IPS DF 6.9 (cell line): ENCODE measurements at places on chromosomes 3 and 15.

DNA sequence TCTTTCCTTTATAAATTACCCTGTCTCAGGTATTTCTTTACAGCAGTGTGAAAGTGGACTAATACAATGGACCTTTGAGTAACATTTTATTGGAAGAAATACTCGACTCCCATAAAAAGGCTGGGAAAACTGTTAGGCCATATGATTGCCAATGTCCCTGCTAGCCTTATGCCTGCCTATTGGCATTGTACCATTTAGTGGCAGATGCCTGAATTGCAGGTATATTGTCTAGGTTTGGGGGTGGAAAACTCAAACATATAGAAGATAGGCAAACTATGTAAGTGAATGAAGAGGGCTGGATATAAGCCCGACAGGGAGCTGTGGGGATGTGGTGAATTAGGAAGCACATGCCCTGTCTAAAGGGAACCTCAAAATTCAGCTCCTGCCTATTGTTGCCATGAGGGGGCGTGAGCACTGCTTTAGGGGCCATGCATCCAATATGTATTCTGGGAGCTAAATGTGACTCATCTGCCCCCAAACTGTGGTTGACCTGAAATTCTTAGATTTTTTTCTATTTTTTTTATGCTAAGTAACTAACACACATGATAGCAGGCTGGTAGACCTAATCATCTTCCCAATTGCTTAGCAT lies 65.2 kb upstream of the TRA2B start:
- DNase-seq = no peak

DNA sequence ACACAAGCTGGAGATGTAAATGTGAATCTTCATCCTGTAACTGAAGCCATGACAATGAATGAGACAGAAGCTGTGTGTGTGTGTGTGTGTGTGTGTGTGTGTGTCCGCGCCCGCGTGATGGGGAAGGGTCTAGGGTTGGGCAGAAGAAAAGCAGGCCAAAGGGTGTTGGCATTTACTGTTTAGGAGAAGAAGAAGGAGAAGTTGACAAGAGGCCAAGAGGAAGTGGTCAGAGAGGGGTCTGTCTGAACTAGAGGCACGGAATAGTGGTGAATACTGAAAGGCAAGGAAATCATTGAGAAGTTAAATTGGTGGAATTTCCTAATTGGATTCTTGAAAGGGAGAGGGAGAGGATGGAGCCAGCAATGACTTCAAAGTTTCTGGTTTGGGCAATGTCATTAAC lies 5.6 kb upstream of the NCEH1 start:
- no peak for DNase-seq

DNA sequence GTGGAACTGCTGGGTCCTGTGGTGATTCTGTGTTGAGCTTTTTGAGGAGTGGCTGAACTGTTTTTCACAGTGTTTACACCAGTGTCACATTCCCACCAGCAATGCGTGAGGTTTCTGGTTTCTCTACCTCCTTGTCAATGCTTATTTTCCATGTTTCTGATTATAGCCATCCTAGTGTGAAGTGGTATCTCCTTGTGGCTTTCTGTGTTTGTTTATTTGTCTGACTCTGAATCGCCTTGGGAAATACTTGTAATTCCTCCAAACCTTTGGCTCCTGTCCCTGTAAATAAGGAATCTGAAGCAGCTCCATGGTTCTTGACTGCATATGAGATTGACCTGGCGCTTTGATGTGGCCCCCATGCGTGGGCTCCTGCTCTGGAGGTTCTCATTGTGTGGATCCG lies 20.6 kb downstream of the FAN1 start:
- no peak for DNase-seq

GRCh38 chr3:115085197-115085865 lies 61.8 kb downstream of the ZBTB20 start:
- no peak for DNase-seq

DNA sequence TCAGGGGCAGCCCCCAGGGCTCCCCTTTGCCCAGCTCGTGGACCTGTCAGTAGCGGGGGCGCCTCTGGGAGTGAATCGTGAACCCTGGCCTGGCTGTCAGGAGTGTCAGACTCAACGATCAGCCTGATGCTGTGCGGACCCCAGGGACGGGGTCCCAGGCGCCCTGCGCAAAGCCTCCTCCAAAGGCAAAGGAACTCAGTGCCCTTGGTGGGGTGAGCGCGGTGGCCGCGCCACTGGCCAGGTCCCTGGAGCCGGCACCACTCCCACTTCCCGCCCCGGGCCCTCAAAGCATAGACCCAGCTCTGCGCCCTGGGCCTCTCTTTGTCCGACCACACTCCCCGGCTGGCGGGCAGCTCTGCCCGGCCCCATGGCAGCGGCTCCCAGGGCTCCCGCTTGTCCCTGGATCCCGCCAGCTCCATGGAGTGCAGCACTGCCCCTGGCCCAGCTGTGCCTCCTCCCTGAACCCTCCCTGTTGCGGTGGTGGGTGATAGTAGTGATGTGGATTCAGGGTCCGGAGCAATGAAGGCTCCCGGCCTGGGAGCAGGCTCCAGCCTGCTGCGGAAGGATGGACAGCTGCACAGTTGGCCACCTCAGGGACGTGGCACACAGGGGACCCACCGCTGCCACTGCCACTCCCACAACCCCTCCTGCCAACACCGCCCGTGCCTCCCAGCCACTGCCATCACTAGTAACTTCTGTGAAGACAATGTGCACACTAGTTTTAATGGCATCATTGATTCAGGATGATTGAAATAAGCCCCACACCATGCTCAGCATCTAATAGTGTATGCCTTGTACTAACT lies 263.8 kb downstream of the ZBBX start:
- DNase-seq = no peak

GRCh38 chr15:51390966-51391422 lies 49.5 kb downstream of the GLDN start:
- DNase-seq = no peak

GRCh38 chr3:102144063-102144462 lies 290.8 kb upstream of the ZPLD1 start:
- no peak for DNase-seq

DNA sequence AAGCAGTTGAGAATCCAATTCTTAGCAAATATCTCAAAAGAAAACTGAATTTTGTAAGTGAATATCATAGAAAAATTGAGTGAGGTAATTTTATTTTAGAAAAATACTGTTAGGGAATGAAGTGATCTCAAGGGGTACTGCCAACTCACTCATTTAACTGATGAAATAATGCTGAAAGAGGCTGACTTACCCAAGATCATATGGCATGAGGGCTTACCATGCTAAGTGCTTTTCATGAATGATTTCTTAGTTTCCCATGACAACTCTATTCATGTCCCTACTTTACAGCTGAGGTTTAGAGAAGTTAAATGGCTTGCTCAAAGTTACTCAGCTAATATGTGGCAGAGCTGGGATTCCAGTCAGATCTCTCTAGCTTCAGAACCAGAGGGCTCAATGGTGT lies 30.6 kb downstream of the CCDC14 start:
- no peak for DNase-seq

GRCh38 chr15:51842852-51843737 lies 13.6 kb downstream of the TMOD3 start:
- DNase-seq = no peak

GRCh38 chr3:118943597-118943996 lies 91.0 kb downstream of the IGSF11 start:
- no peak for DNase-seq

- DNase-seq = no peak
These were observed 62.5 kb upstream of the GBE1 start for GRCh38 chr3:81823882-81824395.
